ENCODE measurements at places on chromosomes 13 and 19.

GRCh38 chr19:36073121-36073876 lies 18.6 kb downstream of the WDR62 start:
- DNase-seq, result no peak

DNA sequence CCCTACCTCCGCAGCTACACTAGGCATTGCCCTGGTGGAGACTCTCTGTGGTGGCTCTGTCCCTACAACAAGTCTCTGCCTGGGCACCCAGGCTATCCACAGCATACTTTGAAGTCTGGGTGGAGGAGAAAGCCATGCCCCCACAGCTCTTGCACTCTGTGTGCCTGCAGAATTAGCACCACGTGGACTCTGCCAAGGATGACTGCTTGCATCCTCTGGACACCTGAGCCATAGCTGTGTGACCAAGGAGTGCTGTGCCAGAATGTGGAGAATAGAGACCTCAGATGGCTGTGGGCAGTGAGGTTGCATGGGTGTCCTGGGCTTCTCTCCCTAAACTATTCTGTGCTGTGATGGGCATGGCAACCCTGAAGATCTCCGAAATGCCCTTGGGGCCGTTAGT lies 21.2 kb upstream of the MCF2L start:
- no peak for DNase-seq

GRCh38 chr13:96804174-96804573 lies 190.1 kb downstream of the OXGR1 start:
- DNase-seq, result no peak

- no peak for DNase-seq
Measured at GRCh38 chr13:68007576-68007975, 777.4 kb upstream of the PCDH9 start.

- peak; percentile 34 for DNase-seq
Measured at GRCh38 chr19:44807652-44808462, 1.0 kb upstream of the BCAM start.

DNA sequence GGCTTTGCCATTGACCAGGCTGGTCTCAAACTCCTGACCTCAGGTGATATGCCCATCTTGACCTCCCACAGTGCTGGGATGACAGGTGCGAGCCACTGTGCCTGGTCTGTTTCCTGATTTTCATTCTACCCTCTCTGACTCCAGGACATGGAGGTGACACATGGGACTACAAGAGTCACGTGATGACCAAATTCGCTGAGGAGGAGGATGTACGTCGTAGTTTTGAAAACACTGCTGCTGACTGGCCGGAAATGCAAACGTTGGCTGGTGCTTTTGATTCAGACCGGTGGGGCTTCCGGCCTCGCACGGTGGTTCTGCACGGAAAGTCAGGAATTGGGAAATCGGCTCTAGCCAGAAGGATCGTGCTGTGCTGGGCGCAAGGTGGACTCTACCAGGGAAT lies 40.2 kb downstream of the NLRP5 start:
- DNase-seq, result no peak

DNA sequence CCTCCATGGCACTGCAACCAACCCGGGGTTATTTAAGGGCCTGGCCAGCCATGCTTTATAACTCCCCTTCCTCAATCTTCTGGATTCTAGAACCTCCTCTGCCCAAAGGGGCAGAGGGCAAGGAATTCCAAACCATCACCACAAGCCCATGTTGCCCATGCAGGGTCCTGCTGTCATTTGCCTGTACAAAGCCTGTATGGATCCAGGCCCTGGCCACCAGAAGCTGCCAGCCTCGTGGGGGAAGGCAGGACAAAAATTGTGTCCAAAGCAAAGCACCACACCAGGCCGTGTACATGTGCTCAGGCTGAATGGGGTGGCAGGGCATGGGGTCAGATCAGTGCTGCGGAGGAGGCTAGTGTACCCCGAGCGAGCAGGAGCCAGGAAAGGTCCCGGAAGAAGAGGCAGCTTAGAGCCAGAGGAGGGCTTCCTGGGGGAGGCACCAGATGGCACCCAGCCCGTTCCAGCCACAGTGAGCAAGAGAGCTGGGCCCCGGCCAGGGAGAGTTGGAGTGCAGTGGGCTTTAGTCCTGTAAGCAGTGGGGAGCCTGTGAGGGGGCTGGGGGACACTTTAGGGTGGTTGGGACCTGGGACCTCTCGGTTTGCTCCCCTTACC lies 35.8 kb downstream of the CAPN12 start:
- DNase-seq, result no peak

GRCh38 chr19:38425222-38425809 lies 703 bp downstream of the RASGRP4 start:
- no peak for DNase-seq

DNA sequence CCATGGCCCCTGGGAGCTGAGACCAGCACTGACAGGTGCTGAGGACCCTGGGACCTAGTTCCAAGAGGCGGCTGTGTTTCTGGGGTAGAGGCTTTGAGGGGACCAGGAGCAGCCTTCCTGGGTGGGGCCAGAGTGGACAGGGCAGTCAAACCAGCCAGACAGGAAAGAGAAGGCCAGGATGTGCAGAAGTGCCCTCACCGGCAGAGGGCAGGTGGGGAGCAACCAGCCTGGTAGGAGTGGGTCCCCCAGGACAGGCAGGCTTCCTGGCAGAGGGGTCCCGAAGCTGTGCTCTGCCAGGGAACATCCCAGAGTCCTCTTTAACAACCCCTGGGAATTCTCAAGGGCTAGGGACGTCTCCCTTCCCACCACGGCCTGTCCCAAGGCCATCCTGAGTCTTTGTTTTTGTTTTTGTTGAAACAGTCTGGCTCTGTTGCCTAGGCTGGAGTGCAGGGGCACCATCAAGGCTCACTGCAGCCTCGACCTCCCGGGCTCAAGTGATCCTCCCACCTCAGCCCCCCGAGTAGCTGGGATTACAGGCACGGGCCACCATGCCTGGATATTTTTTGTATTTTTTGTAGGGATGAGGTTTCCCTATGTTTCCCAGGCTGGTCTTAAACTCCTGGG lies 3.0 kb upstream of the HIPK4 start:
- DNase-seq, result no peak

- peak; percentile 55 for DNase-seq
Measured at GRCh38 chr19:46481223-46481848, 10.0 kb upstream of the PNMA8A start.

- DNase-seq, result no peak
Measured at GRCh38 chr13:39895254-39895653, 239.8 kb downstream of the COG6 start.

- DNase-seq, result peak; percentile 78
Measured at GRCh38 chr13:75830842-75831241, 194.7 kb downstream of the LMO7 start.

DNA sequence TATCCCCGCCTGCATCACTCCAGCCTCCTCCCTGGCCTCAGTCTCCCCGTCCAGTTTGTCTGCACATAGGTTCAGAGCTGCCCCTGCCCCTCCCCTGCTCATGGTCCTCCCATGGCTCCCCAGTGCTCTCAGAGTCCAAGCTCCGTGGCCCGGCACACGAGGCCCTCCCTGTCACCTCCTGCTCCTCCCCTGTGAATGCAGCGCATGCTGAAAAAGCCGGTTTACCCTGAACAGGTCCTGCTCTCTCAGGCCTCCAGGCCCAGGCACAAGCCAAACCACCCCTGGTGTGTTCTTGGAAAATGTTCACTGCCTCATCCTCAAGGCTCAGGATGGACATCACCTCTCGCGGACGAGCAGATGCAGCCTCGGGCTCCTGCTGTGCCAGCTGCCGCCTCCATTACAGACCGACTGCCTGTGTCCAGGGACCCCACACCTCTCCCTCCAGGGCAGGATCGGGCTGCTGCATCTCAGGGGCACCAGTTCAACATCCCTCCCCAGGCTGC lies 13.0 kb downstream of the EMP3 start:
- DNase-seq, result no peak

- DNase-seq, result no peak
Measured at GRCh38 chr19:20662421-20663105, 1.2 kb upstream of the ZNF626 start.

GRCh38 chr19:35142606-35143230 lies 337 bp upstream of the FXYD7 start:
- no peak for DNase-seq

DNA sequence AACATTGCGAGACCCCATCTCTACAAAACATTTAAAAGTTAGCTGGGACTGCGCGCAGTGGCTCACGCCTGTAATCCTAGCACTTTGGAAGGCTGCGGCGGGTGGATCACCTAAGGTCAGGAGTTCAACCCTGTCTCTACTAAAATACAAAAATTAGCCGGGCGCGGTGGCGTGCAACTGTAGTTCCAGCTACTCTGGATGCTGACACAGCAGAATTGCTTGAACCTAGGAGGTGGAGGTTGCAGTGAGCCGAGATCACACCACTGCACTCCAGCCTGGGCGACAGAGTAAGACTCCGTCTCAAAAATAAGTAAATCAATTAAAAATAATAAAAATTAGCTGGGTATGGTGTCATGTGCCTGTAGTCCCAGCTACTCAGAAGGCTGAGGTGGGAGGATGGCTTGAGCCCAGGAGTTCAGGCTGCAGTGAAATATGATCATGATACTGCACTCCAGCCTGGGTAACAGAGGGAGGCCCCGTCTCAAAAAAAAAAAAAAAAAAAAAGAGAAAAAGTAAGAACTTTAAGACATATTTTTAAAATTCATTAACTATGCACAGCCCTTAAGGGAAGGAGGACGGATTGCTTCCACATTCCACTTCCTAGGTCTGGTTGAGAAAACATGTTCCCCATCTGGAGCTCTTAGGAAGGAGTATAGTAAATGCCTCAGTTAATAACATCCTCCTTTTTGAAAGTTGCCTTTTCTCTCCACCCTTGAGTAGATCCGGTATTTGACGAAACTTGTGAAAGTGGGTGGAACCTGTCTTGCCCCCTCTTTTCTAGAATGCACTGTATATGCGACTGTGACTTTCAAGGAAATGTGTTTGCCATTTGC lies 26.1 kb downstream of the EXOC3L2 start:
- no peak for DNase-seq

DNA sequence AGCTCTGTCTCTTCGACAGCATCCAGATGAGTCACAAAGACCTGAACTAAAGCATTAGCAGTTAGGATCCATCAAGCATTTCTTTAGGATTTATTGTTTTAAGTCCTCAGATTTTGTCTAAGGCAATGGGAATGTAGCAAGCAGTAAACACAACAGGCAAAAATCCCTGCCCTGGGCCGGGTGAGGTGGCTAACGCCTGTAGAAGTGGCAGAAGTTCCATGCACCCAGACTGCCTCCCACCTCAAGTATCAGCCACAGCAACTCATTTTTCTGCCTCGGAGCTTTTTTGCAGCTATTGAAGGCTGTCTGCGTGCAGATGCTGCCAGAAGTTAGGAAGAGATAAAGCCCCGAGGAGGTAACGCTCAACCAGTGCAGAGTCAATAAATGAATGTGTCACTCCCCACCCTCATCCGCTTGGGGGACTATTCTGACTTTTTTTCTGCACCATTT lies 47.1 kb upstream of the MRI1 start:
- DNase-seq, result peak; percentile 63

- DNase-seq, result peak; percentile 11
Measured at GRCh38 chr13:106105153-106105552, 430.3 kb downstream of the EFNB2 start.
